HFF-Myc (cell line): ENCODE measurements at places on chromosomes 3 and 15.

- DNase-seq, result no peak
Observed at GRCh38 chr15:66934868-66935520, 130.4 kb upstream of the SMAD3 start.

DNA sequence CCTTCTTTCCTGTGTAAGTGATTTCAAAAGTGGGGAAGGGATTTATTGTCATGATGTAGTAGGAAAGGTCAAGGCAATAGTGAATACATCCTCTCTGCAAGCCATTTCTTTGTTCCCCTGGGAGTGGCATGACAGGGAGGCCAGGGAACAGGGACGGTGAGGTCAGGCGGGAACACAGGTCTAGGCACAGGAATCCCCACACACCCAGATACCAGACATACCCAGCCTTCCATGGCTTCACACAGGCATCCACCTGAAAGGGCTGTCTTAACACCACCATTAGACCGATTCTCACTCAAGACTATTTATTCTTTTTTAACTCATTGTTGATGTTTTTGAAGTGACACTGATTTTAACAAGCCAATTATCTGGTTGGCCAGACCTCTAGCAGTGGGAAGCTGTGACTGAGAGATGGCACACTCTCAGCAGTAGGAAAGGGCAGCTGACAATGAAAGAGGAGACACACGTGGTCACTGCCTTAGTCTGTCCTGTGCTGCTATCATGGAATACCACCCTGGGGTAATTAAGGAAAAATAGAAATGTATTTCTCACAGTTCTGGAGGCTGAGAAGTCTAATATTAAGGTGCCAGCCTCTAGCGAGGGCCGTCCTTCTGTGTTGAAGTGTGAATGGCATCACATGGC lies 74.6 kb upstream of the MYZAP start:
- DNase-seq, result no peak

DNA sequence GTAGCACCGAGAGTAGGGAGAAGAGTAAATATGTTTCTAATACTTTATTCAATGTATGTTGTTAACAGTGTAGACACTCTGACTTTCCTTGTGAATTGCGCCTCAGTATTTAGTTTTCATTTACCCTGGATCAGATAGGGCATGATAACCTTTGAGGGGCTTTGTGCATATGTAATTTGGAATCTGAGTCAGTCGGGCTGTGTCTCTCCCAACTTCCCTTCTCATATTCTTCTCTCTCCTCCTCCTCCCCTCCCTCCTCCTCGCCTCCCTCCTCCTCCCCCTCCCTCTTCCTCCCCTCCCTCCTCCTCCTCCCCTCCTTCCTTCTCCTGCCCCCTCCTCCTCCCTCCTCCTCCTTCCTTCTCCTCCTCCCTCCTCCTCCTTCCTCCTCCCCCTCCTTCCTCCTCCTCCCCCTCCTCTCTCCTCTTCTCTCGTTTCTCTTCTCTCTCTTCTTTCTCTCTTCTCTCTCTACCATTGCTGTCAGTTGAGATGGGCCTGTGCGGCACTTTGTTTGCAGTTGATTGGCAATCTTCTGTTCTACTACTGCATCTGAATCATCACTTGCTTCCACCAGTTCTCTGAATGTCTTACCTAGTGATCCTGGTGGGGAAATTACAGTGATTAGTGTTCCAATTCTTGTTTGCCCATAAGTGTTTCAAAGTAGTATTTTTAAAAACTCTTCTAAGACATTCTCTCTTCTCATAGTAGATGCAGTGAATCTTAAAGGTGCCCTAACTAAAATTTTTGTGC lies 162.3 kb downstream of the PGPEP1L start:
- no peak for DNase-seq

- peak; percentile 74 for DNase-seq
Observed at GRCh38 chr3:186790261-186790981, 7.0 kb downstream of the EIF4A2 start.

DNA sequence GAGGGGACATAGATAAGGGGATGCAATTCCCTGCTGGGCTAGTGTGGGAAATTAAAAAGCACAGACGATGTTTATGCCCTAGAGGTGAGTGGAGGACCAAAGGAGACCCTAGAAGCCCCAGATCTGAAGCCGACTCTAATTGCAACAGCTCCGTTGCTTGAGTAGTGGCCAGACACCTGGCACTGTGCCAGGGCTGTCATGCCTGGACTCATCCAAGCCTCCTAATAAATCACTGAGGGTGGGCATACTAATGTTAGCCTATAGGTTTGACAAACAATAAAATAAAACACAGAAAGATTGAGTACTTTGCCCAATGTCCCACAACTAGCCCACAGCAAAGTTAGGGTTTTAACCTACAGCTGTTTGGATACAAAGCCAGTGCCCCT lies 25.4 kb upstream of the MRPS22 start:
- no peak for DNase-seq

DNA sequence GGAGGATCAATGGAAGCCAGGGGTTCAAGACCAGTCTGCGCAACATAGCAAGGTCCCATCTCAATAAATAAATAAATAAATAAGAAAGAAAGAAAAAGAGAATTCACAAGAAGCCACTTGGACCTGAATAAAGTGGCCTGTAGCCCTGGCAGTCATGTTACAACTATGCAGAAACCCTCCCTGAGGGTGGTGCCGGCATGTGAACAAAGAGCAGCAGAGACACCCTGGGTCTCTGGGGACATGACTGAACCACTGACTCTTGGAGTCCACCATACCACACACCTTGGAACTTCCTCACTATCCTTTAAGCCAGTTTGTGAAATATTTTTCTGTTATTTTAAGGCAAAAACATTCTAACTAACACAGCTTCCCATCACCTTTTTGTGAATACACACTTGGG lies 93.0 kb downstream of the MEIS2 start:
- no peak for DNase-seq

- DNase-seq, result no peak
Observed at GRCh38 chr15:63835211-63835568, 1.4 kb upstream of the HERC1 start.

DNA sequence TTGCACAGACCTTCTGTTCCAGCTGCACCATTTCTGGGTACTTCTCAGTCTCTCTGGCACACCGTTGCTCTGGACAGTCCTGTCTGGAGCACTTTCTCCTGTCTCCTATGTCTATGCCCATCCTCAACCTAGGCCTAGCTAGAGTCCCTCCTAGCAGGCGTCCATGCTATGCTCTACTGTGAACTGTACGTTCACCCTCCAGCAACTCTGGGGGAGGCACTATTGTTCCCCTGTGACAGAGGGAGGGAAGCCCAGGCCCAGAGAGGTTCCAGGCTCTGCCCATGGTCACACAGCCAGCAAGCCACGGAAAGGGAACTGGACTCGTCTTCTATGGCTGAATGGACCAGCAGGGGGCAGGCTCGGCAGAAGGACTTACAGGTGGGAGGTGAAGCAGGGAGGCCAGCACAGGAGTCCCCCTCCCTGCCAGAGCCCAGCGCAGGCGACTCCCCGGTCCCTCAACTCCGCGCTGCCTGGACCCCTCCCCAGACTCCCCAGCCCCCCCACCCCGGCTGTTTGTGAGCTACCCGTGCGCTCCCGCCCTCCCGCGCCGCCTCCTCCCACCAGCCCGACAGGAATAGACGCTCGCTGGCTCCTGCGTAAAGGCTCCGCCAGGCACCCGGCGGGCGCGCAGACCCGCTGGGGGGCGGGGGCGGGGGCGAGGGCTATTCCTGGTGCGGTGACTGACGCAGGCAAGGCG lies 1.7 kb upstream of the LINGO1 start:
- no peak for DNase-seq

DNA sequence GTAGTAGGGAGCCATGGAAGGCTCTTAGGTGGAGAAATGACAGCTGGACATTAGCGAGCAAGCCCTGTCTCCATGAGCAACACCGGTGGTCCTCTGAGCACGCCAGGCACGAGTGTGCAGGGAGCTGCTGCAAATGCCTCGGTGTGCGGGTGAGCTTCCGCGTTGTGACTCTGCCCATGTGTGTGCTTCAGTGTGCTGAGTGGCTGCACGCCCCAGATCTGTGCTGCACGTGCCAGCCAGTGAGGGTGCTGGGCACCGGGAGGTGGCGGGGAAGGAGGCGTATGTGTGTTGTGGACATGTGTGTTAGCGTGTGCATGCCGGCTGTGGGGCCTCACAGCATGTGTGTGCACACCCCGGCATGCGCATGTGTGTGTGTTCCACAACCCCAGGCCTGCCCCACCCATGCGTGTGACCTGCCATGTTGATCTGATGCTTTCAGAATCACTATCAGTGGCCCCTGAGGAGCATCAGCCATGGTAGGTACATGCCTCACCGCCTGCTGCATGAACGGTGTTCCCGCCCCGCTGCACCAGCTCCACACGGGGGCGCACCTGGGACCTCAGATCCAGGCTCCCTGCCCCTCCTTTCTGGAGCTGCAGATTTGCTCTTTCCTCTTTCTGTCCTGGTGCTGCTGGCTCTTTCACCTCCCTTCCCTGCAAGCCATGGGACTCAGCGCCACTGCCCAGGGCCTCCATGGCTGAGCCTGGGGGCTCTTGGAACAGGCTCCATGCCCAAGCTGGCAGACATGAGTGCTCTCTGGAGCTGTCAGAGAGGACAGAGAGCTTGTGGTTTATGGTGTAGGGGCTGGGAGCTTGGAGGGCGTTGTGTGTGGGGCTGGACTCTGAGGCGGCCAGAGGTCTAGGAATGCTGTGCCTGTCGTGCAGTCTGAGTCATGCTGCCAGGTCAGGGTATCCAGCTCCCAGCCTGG lies 169.4 kb downstream of the TBC1D2B start:
- no peak for DNase-seq

DNA sequence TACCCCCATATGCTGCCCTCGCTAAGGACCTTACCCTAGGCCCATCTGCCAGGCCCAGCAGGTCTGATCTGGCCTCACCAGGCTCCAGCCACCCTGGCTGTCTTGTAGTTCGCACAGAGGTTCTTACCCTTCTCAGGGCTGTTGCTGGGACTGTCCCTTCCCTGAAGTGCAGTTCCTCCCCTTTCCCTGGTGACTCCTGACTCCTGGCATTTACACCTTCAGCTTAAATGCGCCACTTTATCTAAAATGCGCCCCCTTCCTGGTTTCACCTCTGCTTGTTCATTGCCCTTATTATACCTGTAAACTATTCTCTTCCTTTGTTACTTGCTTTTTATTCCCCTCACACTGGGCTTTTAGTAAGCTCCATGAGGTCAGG lies 835 bp upstream of the TTLL3 start:
- no peak for DNase-seq

DNA sequence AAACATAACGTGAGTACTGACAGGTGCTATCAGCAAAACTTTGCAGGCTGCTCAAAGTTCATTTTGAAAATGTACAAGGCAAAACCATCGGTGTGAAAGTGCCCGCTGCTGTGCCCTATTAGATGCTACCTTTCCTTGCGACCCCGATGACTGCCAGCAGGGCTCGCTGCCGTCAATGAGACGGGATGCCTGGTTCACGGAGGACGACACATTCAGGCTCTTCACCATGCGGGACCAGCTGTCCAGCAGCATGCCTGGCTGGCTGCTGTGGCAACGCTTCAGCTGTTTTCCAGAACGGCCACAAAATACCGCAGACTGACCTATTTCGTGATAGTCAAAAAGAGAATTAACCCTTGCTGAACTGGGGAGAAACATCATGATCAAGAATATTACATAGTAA lies 92.7 kb upstream of the OCA2 start:
- DNase-seq, result peak; percentile 10

DNA sequence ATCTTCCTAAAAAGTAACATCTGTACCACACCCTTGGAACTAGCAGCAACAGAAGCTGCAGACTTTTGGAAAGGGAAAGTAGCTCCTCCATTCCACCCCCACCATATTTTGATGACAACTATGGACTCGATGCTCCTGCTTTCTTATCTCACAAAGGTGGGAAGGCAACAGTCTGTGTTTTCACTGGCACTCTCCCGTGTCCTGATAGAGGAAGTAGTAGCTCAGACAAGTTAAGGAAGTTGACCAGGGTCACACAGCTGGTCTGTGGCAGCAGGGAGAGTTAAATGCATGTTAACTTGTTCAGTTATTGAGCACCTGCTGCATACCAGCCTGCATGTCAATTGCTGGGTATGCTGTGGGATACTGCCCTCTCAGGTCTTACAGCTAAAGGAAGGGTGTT lies 33.1 kb downstream of the BHLHE40 start:
- DNase-seq, result no peak

GRCh38 chr3:110456001-110456400 lies 615.6 kb upstream of the NECTIN3 start:
- no peak for DNase-seq

- DNase-seq, result no peak
Observed at GRCh38 chr3:16286751-16287543, 21.9 kb downstream of the OXNAD1 start.
